ENCODE measurements at places on chromosomes 12 and 14.

DNA sequence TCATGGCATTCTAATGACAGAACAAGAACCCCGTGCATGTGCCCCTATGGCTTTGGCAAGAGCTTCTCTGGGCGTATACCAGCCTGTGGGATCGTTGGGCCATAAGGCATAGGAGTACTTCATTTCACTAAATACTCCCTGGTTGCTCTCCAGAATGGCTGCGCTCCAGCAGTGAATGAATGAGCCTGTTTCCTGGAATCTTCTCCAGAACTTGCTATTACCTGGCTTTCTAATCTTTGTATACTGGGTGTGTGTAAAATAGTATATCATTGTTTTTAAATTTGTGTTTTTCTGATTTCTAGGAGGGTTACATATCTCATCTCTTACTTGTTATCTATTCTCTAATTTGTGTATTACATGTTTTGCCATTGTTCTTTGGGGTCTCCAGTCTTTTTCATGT is 28.6 kb upstream of the EMP1 start:
- H3K27ac ChIP-seq: no peak overlapping the region
- no peaks in the 10 kb centered on the region for H3K36me3 ChIP-seq
- H3K4me3 ChIP-seq: no peak overlapping the region

- H3K27me3 ChIP-seq: no peaks in the 10 kb centered on the region
- peaks cover 44% of the 10 kb centered on the region for H3K4me1 ChIP-seq
- DNase-seq: peak; percentile 61
- peak within 1 kb of the TSS; percentile 83 for H3K4me3 ChIP-seq
- no peaks in the 10 kb centered on the region for H3K36me3 ChIP-seq
Measured at GRCh38 chr12:118061011-118061872, at the start of gene WSB2. Gene WSB2 (minus strand): TSS chr12:118061179. CDS start chr12:118061048, 131 bp downstream.

GRCh38 chr12:13179211-13180074 is 17.1 kb upstream of the EMP1 start:
- no peaks in the 10 kb centered on the region for H3K36me3 ChIP-seq
- H3K27me3 ChIP-seq: no peaks in the 10 kb centered on the region
- no peak overlapping the region for H3K27ac ChIP-seq
- H3K4me1 ChIP-seq: no peaks in the 10 kb centered on the region
- peak; percentile 40 for DNase-seq
- H3K4me3 ChIP-seq: no peak overlapping the region

GRCh38 chr12:93137656-93138612 is 208.8 kb upstream of the EEA1 start:
- no peak overlapping the region for H3K27ac ChIP-seq
- H3K4me1 ChIP-seq: peaks cover 67% of the 10 kb centered on the region
- H3K4me3 ChIP-seq: no peak overlapping the region
- no peaks in the 10 kb centered on the region for H3K36me3 ChIP-seq
- H3K27me3 ChIP-seq: no peaks in the 10 kb centered on the region

DNA sequence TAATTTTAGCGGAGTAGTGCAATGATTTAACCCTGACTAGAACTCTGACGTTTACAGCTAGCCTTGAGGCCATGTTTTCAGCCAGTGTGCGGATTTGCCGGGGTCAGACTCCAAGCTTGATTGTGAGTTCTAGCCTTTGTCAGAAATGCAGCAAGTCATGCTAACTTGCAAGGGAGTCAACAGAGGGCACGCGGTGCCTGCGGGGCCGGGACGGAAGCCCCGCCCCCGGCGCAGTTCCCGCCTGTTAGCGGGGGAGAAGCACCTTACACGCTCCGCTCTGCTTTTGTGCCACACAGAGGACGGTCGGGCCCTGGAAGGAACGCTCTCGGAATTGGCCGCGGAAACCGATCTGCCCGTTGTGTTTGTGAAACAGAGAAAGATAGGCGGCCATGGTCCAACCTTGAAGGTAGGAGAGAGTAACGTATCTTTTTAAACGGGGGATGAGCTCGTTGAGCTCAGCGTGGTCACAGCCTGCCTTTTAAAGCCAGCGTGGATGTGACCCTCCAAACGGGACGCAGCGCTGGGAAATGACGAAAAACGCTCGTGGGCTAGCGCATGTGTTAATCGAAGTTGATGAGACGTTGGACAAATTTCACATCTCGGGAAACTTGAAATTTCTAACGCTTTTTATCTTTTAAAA is 14.8 kb upstream of the EID3 start:
- H3K27me3 ChIP-seq: no peaks in the 10 kb centered on the region
- H3K4me1 ChIP-seq: peaks cover 11% of the 10 kb centered on the region
- peak; percentile 92 for DNase-seq
- peak overlapping the region; percentile 84 for H3K4me3 ChIP-seq
- H3K27ac ChIP-seq: peak overlapping the region; percentile 99

GRCh38 chr14:70585231-70585630 is 15.2 kb downstream of the MED6 start:
- no peak overlapping the region for H3K27ac ChIP-seq
- DNase-seq: peak; percentile 36
- no peaks in the 10 kb centered on the region for H3K27me3 ChIP-seq
- H3K4me1 ChIP-seq: no peaks in the 10 kb centered on the region

GRCh38 chr12:38508246-38508645 is 191.7 kb downstream of the ALG10B start:
- no peak overlapping the region for H3K27ac ChIP-seq
- DNase-seq: peak; percentile 41
- no peak overlapping the region for H3K4me3 ChIP-seq

DNA sequence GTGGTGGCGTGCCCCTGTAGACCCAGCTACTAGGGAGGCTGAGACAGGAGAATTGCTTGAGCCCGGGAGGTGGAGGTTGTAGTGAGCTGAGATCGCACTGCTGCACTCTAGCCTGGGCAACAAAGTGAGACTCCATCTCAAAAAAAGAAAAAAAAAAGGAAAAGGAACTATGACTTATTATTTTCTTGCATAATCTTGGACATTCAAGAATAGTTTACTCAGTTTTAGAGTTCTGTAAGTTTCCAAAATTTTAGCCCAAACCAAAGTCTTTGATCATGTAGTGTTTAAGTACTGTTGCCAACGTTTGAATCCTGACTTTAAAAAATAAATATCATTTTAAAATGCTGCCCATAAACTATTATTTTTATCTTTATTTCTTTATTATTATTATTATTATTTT is 6.2 kb downstream of the PSMA6 start:
- no peak overlapping the region for H3K27ac ChIP-seq
- no peaks in the 10 kb centered on the region for H3K27me3 ChIP-seq
- H3K4me3 ChIP-seq: no peak overlapping the region
- H3K4me1 ChIP-seq: peaks cover 8% of the 10 kb centered on the region
- no peak for DNase-seq

GRCh38 chr12:116150001-116150400 is 127.5 kb downstream of the MED13L start:
- no peaks in the 10 kb centered on the region for H3K36me3 ChIP-seq
- peaks cover 17% of the 10 kb centered on the region for H3K4me1 ChIP-seq
- no peak for DNase-seq
- H3K4me3 ChIP-seq: no peak overlapping the region

DNA sequence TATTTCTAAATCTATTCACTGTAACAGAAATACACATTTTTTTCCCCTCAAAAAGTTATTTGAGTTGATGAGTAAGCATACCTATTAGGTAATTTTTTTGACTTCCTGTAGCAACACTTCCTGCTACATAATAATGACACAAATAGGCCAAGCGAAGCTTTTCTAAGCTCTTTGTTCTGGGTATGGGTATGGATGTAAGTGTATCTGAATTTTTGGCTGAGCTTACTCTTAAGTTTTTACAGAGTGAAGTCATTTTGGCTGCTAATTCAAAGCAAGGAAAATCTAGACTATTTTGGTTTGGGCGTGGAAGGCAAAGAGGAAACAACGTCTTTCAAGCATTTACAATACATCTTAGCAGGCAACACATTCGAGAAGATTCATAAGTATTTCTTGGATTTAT is 1206.0 kb upstream of the FLRT2 start:
- no peak overlapping the region for H3K4me3 ChIP-seq
- H3K4me1 ChIP-seq: no peaks in the 10 kb centered on the region
- H3K27ac ChIP-seq: no peak overlapping the region
- no peaks in the 10 kb centered on the region for H3K27me3 ChIP-seq

DNA sequence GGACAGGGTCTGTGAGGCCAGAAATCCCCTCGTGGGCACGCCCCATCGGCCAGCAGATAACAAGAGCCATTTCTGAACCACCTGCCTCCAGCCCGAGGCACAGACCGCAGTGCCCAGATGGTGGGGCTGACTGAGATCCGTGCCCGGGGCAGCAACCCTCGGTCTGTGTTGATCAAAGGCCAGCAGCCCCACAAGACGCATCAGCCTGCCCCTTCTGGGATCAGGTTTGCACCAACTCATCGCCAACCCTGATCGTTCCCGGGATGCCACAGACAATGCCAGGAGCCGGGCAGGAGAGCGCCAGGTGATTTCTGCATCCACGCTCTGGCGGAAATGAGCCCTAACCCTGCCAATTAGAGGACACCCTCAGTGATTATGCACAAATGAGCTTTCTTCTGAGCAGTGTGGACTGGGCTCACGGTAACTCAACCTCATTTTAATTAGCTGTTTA is 64.5 kb downstream of the TESC start:
- no peak overlapping the region for H3K27ac ChIP-seq
- no peaks in the 10 kb centered on the region for H3K36me3 ChIP-seq
- peaks cover 26% of the 10 kb centered on the region for H3K4me1 ChIP-seq
- no peak overlapping the region for H3K4me3 ChIP-seq

GRCh38 chr14:52790011-52790755 is 1.2 kb downstream of the GNPNAT1 start:
- peak overlapping the region; percentile 87 for H3K27ac ChIP-seq
- peaks cover 20% of the 10 kb centered on the region for H3K4me1 ChIP-seq
- no peak for DNase-seq
- H3K27me3 ChIP-seq: no peaks in the 10 kb centered on the region
- peak overlapping the region; percentile 73 for H3K4me3 ChIP-seq

- H3K27me3 ChIP-seq: no peaks in the 10 kb centered on the region
- DNase-seq: peak; percentile 8
- H3K27ac ChIP-seq: no peak overlapping the region
Measured at GRCh38 chr12:56565510-56566101, 44.0 kb downstream of the RBMS2 start.

- no peak for DNase-seq
- no peaks in the 10 kb centered on the region for H3K27me3 ChIP-seq
- H3K4me3 ChIP-seq: no peak overlapping the region
- H3K27ac ChIP-seq: no peak overlapping the region
- no peaks in the 10 kb centered on the region for H3K36me3 ChIP-seq
- H3K4me1 ChIP-seq: no peaks in the 10 kb centered on the region
Measured at GRCh38 chr12:3247629-3248161, 170.5 kb downstream of the TSPAN9 start.

GRCh38 chr12:52010152-52010622 is 3.4 kb downstream of the TAMALIN start:
- no peak overlapping the region for H3K4me3 ChIP-seq
- peak; percentile 26 for DNase-seq
- no peaks in the 10 kb centered on the region for H3K36me3 ChIP-seq
- H3K27ac ChIP-seq: no peak overlapping the region
- H3K27me3 ChIP-seq: no peaks in the 10 kb centered on the region

GRCh38 chr14:23481979-23482822 is 12.7 kb downstream of the NGDN start:
- no peak for DNase-seq
- no peaks in the 10 kb centered on the region for H3K27me3 ChIP-seq
- H3K4me3 ChIP-seq: no peak overlapping the region
- H3K4me1 ChIP-seq: no peaks in the 10 kb centered on the region
- no peaks in the 10 kb centered on the region for H3K36me3 ChIP-seq

GRCh38 chr12:38516418-38516817 is 199.8 kb downstream of the ALG10B start:
- no peaks in the 10 kb centered on the region for H3K27me3 ChIP-seq
- H3K4me1 ChIP-seq: no peaks in the 10 kb centered on the region
- no peak for DNase-seq

- no peak overlapping the region for H3K4me3 ChIP-seq
- H3K36me3 ChIP-seq: no peaks in the 10 kb centered on the region
- H3K27ac ChIP-seq: no peak overlapping the region
- no peaks in the 10 kb centered on the region for H3K4me1 ChIP-seq
Measured at GRCh38 chr12:33653362-33653761, 213.7 kb upstream of the SYT10 start.

All from Caco-2 (cell line).